ENCODE measurements at places on chromosomes 2 and 18.

DNA sequence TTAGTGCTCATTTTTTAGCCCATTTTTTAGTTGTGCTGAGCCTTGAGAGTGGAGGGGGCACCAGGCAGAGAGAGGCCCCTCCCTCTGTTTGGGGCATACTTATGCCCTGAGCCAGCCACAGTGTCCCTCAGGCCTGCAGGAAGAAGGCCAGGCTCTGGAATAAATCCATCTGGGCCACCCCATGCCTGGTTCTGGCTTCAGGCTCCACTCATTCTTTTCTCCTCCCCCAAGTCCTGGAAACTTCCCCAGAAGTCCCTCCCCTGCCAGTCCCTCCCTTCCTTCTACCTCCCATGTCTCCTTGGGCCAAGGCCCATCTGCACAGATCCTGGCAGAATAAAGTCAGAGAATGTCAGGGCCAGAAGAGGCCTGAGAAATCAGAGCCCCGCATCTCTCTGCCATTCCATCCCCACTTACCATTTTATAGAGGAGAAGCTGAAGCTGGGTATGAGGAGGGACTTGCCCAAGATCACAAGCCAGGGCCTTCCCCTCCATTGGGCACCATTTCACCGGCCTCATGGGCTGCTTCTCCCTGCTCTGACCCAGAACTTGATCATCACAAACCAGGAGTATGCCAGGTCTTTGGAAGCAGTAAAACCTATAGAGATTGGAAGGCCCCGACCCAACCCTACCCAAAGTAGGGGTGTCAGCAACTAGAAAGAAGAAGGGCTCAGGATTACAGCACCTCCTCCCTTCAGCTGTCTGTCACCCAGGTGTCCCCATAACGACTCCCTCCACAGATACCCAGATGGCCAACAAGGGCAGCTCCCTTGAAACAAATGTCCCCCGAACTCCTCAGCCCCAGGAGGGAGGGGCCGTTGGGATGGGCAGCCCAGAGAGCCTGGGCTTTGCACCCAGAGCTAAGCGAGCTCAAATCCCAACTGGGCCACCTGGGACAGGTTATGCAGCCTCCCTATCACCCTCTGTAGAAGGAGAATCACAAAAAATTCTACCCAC lies 108.4 kb downstream of the POLR1A start:
- DNase-seq, result no peak

- no peak for DNase-seq
Measured at GRCh38 chr18:46054956-46055837, 16.9 kb downstream of the PSTPIP2 start.

GRCh38 chr2:64829525-64829924 lies 159.7 kb upstream of the SLC1A4 start:
- DNase-seq, result no peak

DNA sequence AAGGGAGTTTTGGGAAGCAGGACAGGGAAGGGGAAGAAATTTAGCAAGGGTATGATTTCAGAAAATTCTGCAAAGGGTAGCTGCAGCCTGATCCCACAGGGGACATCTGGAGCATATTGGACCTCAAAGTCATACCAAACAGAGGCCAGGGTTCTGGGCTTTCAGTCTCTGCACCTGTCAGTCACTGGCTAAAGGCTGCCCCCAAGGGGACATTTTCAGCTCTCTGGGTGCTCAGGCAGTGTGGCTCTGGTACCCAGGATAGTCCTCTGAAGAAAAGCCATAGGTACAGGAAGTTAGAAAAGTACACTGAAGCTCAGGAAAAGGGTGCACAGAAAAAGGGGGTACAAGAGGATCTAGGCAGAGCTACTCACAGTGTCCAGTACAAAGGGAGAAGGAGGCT lies 149.2 kb downstream of the INSIG2 start:
- no peak for DNase-seq

DNA sequence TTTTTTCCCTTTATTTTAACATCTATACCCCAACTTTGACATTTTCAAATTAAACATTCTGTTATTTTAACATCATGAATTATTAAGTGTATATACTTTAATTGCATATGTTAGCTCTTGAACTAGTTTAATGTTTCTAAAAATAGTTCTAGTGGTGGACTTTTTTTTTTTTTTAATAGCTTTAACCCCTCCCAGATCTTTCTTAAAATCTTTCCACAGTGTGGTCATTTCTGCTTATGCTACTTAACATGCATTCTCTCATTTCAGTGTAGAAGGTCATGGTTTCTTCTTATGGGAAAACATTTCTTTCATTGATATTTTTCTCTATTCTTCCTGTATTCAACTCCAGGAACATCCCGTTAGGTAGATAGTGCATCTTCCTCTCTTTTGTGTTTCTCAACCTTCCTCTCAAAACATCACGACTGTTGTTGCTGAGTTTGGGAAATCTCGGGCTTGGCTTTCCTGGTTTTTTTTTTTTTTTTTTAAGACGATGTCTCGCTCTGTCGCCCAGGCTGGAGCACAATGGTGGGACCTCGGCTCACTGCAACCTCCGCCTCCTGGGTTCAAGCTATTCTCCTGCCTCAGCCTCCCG lies 849 bp upstream of the TMEM18 start:
- DNase-seq, result peak; percentile 40
